Ecto neural progenitor cell (in vitro differentiated cells): ENCODE measurements at places on chromosomes 7 and 10.

GRCh38 chr7:101370836-101371235 lies 8.2 kb downstream of the COL26A1 start:
- DNase-seq: no peak

DNA sequence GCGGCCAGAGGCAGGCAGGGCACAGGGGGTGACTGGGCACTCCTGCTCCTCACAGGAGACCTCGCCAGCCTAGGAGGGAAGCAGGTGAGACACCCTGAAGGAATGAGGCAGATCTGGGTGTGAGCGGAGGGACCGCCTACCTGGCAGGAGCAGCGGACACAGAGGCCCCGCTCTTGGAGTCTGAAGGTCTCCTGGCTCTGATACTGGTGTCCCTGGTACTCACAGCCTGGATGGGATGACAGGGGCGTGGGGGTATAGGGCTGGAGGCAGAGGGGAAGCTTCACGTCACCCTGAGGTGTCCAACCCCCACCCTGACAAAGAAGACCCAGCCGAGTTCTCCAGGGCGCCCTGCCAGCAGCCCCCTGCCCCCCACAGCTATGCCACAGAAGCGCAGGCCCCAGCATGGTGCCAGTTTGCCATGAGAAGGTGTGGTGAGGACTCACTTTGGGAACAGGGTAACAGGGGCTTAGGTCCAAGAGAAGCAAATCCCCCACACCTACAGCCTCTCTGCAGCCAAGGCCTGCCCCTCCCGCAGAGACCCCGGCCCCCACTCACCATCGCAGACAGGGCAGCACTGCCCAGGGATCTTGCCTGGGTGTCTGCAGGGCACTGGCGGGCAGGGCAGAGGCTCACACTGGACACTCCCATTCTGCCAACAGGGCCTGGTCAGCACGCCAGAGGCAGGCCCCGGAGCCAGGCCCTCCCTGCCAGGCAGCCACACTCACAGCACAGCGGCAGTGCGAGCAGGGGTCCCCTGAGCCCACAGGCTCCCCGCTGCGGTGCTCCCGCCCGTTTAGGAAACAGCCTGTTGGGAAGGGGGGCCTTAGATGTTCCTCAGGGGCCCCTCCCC lies 17.0 kb downstream of the KCP start:
- no peak for DNase-seq

GRCh38 chr10:44143556-44143955 lies 241.3 kb downstream of the CXCL12 start:
- DNase-seq: no peak

DNA sequence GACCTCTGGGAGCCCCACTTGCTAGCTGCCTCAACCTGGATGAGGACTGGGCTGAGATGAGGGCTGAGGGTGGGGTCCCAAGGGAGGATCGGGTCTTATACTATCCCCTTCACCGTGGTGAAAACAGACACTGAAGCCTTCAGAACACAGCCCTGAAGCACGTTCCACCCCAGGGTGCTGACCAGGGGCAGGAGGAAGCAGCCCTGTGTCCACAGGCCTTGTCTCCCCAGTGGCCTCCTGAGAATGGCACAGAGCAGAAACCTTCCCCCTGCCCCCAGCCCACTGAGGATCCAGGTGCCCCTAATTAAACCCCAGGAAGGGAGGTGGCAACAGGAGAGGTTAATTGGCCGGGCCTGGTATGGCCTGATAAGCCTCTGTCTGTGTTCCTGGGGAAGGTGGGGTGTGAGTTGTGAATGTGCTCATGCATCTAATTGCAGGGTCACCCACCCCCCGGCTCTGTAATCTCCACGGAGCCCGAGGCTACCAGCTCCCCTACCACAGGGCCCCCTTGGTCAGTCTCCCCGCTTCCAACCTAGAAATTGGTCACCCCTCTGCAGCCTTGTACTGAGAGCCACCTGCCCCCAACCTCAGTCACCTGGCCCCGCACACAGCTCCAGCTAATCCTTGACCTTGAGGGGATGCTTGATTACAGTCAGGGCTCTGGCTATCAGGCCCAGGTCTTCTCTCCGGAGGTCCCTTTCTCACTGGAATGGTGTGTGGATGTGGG lies 159.0 kb upstream of the UNC5B start:
- no peak for DNase-seq

- DNase-seq: no peak
These were observed 29.5 kb downstream of the NAMPT start for GRCh38 chr7:106255246-106255645.

DNA sequence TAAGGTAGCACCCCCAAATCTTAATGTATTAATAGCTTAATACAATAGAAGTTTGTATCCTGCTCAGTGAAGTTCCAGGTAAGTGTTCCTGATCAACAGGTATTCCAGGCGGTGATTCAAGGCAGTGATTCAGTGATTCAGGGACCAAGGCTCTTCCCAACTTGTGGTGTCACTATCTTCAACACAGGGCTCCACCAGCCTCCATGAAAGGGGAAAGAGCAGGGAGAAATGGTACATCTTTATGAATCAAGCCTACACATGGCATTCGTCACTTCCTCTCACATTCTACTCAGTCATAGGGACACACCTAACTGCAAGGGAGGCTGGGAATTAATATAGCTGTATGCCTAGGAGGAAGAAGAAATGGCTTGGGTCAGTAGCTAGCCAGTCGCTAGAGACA lies 5.1 kb downstream of the GOLGA7B start:
- no peak for DNase-seq

DNA sequence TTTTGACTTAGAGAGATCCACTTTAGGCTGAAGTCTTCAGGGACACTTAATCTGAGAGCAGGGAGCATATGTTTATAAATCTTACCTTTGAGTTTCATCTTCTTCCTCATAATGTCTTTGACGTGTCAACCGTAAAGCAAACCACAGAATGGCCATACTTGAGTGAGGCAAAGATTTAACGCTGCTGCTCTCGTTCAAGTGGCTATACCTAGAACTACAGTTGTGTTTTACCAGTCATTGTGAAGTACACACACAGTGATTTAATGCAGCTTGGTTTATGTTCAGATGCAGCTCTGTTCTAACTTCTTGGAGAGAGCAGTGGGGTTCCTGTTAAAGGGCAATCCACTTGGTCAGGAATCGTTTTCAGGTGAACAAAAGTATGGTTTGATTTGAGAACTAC lies 39.9 kb upstream of the GOT1 start:
- DNase-seq: no peak

DNA sequence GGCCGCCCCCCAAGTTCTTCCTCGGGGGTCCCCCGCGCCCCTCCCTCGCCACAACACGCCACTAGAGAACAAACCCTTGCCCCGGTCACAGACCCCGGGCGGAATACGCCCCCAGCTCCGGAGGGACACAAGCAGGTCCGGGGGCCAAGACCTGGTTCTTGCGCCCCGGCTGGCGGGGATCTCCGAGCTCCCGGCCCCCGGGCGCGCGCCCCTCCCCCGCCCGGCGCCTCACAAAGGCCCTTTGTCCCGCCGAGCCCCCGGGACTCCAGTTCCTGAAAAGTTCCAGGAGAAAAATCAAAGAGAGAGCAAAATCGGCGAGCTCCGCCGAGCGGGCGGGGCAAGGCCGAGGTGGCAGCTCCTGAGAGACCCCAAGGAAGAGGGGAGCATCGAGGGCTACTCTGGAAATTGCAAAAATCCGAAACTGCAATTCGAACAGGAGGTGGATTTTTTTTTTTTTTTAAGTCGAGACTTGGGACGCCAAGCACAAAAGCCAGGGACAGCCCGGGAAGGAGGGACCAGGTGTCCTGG lies 4.0 kb downstream of the TNRC18 start:
- peak; percentile 78 for DNase-seq

GRCh38 chr7:131143869-131144268 lies 183.8 kb upstream of the MKLN1 start:
- no peak for DNase-seq

DNA sequence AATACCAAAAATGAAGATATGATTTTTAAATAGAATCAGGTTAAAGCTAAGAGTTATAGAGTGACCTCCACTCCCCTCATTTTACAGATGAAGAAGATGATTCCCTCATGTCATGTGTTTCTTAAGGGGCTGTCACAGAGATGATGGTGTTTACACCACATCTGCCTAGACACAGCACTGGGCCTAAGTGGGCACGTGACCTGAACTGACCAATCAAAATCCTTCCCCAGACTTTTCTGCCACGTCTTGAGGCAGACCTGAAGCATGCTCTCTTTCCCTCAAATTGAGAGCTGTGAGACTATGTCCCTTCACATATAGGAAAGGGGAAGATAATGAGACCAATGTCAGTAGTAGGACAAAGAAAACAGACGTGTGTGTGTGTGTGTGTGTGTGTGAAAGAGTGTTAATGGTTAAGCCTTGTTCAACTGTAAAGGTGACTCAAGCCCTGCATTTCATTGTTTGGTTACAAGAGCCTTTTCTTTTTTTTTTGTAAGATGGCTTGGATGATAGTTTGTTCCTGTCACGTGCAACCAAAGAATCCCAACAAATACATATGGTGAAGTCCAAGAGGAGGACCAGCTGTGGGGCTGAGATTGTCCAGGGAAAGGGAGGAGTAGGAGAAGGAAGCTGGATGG lies 172.8 kb upstream of the AOAH start:
- no peak for DNase-seq

DNA sequence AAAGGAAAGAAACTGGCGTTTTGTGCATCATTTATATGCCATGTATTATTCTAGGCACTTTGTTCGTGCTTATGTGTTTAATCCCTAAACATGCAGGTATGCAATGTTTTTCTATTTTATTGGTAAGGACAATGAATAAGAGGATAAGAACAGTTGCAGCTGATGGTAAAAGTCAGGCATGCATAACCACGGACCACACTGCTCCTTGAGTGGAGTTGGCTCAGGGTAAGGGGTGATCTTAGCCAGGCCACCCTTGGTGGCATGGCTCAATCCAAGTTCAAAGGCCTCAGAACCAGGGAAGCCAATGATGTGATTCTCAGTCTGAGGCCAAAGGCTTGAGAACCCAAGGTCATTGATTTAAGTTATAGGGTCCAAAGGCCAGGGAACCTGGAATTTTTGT lies 1068.1 kb downstream of the NRG3 start:
- DNase-seq: no peak

GRCh38 chr7:153472516-153472915 lies 579.7 kb upstream of the DPP6 start:
- DNase-seq: no peak

GRCh38 chr10:50582766-50583762 lies 40.7 kb downstream of the SGMS1 start:
- DNase-seq: no peak
